ENCODE measurements at places on chromosomes 3 and 15.

- no peak for DNase-seq
Observed at GRCh38 chr3:101020351-101021015, 27.3 kb upstream of the ABI3BP start.

GRCh38 chr3:109851854-109852253 lies 514.5 kb upstream of the DPPA4 start:
- DNase-seq: no peak

DNA sequence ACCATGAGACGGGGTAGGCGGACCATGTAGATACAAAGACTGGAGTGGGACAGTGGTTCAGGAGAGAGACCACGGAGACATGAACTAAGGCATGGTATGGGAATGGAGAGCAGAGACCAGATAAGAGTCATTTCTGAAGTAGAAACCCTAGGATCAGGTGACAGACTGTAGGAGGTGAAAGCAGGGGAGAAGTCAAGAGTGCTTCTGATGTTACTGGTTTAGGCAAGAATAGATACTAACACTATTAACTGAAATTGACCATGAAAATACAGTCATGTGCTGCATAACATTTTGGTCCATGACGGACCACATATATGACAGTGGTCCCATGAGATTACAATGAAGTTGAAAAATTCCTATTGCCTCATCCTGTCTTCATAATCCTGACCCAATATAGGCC lies 41.7 kb downstream of the RASGRP1 start:
- DNase-seq: no peak

- no peak for DNase-seq
Observed at GRCh38 chr15:41942886-41943285, 29.5 kb downstream of the EHD4 start.

GRCh38 chr3:156160647-156161046 lies 40.3 kb downstream of the KCNAB1 start:
- DNase-seq: peak; percentile 23

DNA sequence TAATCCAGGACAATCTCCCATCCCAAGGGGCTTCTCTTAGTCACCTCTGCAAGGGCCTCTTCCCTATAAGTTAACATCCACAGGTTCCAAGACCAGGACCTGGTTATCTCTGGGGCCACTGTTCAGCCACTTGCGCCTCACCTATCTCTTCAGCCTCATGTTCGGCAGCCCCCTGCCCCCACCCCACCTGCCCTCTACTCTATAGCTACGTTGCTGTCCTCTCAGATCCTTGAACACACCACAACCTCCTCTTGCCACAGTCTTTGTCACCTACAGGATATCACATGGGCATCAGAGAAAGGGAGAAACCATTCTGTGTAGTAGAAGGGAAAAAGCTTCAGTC lies 33.9 kb downstream of the SLC41A3 start:
- DNase-seq: no peak

DNA sequence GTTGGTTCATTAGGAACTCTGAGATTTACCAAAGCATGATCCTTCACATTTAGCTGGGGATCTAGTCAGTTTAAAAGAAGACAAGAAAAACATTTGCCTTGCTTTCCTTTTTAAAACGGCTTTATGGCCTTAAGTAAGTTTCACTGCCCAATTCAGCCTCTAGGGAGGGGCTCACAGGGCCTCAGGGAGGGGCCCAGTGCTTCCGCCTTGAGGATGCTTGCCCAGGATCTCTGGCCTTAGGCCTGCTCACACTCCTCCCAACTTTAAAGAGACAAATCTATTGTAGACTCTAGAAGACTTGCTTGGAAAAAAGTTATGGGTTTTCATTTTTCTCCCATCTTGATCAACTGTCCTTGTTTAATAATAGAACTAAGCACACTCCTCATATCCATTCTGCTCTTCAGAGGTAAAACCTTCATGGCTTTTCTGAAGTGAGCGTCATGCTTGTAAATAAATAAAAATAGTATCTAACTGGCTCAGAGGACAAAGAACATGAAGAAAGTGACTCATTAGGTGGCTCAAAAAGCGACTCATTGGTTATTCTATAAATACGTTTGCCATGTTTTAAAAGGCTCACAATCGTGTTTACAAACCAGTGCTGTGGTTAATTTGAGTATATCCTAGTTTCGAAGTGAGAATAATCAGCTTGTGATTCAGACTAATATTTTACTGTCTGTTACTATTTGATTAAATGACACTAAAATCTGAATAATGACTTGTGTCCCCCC lies 13.7 kb downstream of the PDHB start:
- no peak for DNase-seq

- no peak for DNase-seq
Observed at GRCh38 chr15:38216763-38217162, 35.9 kb upstream of the SPRED1 start.

- peak; percentile 83 for DNase-seq
Observed at GRCh38 chr3:148077318-148077923, 620.3 kb upstream of the AGTR1 start.

DNA sequence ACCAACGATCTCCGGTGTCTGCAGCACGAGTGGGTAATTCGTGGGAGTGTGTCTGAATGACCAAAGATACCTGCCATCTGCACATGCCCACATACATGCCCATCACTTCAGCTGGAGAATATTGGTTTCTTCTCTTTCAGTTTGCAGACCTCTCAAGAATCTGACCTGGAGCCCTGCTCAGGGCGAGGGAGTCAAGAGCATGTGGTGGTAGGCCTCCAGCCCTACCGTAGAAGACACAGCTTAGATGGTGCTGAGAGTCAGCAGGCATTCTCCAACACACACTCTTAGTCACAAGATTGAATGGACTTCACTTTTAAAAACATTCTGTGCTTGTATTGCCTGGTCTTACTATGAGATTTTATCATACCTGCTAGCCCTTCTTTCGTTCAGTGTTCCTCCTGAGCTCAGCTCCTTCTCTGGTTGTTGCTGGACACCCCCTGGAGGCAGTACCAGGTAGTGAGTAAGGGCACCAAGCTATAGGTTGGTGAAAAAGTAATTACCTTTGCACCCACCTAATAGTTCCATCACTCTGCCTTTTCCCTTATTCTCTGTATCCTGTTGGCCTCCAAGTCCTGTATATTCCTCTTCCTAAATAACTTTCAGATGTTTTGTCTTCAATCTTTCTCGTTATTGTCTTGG lies 252.0 kb downstream of the CACNA2D3 start:
- no peak for DNase-seq

GRCh38 chr3:134018850-134019249 lies 10.9 kb downstream of the SLCO2A1 start:
- no peak for DNase-seq

DNA sequence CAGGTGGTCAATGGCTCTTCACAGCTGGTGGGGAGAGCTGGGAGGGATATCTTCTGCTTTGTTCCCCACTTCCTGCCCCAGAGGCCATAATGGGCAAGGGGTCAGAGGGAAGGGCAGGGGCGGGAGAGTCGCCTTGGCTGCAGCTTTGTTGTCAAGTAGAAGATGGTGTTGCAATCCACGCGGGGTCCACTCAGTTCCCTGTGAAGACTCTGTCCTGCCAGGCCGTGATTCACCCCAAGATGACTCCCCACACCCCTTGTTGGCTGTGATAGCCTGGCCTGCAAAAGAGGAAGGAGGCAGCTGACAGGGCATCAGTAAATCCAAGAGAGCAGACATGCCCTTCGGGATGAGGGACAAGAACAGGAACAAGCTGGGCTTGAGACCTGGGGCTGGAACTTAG lies 6.9 kb downstream of the GALNT15 start:
- no peak for DNase-seq

DNA sequence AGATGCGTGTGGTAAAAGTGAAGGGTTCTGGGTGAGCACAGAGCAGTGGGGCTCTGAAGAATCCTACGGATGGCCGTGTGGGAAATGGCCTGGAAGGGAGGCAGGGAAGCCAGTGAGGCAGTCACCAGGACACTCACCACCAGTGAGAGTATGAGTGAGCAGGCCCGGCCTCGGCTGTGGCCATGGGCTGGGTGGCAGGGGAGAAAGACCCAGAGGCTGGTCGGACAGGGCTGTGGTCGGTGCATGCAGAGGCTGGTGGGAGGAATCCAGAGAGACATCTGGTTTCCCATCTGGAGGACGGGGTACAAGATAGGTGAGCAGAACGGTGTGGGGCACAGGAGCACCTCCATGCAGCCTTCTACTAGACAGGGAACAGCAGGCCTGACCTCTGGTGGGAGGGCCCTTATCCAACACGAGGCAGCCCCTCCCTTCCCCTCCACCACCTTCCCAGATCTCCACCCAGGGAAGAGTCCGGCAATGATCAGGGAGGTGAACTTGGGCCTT lies 10.1 kb downstream of the PCSK6 start:
- no peak for DNase-seq

- peak; percentile 88 for DNase-seq
Observed at GRCh38 chr15:66702035-66702786, at the start of gene SMAD6. SMAD6 (plus strand) TSS chr15:66702236; CDS start chr15:66703259, 1,023 bp downstream.

DNA sequence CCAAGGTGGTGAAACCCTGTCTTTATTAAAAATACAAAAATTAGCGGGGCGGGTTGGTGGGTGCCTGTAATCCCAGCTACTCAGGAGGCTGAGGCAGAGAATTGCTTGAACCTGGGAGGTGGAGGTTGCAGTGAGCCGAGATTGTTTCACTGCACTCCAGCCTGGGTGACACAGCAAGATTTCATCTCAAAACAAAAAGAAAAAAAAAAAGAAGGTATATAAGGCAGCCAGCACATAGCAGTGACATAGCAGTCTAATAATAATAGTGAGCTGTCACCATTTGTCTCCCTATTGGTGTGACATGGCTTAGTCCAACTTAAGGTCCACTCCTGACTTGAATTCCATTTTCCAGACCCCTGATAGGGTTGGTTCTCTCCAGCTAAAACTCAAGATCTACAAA lies 8.8 kb upstream of the LACTB start:
- DNase-seq: no peak

DNA sequence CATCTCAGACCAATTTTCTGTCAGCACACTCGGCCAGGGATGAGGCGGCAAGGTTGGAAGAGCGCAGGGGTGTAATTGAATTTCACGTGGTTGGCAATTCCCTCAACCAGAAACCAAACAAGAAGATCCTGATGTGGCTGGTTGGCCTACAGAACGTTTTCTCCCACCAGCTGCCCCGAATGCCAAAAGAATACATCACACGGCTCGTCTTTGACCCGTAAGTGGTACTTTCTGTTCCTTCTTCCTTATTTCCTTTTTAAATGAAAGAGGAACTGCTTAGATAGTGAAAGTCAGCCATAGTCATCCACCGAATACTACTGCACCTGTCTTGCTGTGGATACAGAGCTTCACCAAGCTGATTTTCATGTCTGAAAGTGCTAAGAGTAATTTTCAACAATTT lies 60.1 kb downstream of the SGO1 start:
- DNase-seq: no peak

- peak; percentile 87 for DNase-seq
Observed at GRCh38 chr3:59212128-59212779, 162.4 kb upstream of the CFAP20DC start.

GRCh38 chr15:82174471-82175235 lies 87.9 kb downstream of the EFL1 start:
- DNase-seq: no peak

DNA sequence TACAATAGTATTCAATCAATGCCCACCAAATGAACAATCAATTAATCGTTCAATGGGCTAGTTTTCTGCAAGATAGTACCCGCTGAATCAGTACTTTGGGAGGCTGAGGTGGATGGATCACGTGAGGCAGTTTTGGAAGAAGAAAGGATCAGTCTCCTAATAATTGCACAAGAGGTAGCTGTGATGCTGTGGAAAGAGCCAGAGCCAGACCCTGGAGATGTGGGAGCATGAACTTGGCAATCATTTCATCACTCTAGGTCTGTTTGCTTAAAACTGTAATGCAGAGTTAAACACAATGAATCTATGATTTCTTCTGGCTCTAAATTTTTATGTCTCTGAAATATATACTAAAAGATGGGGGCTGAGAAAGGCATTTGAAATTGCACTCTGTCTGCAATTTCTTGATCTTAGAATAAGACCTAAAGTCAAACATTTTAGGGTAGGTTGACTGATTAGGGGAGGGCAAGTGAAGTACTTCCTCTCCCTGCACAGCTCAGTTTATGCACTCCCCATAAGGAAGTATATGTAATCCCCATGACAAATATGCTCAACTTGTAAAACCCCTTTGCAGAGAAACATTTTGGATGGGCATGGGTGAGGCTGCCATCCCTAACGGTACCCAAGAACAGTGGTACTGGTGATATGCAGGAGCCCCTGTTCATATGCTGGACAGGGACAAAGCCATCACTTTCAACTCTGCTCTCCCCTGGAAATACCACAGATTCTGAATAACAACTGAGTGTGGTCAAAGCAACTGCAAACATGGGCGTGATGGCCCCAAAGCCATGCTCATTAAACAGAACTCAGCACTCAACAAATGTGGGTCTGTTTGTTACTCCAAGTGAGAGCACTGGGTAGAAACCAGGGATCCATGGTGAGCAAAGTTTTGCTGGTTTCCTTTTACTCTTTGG lies 28.6 kb upstream of the SPATA12 start:
- no peak for DNase-seq

DNA sequence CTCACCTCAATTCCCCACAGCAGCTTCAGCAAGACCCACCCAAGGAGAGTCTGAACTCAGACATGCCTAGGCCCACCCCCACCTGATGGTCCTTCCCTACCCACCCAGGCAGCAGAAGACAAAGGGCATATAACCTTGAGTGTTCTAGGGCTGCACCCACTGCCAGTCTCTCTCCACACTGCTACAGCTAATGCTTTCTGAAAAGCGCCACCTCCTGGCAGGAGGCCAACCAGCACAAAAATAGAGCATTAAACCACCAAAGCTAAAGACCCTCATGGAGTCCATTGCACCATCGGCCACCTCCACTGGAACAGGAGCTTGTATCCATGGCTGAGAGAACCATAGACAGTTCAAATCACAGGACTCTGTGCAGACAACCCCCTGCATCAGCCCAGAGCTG lies 11.3 kb upstream of the RPL39L start:
- no peak for DNase-seq

DNA sequence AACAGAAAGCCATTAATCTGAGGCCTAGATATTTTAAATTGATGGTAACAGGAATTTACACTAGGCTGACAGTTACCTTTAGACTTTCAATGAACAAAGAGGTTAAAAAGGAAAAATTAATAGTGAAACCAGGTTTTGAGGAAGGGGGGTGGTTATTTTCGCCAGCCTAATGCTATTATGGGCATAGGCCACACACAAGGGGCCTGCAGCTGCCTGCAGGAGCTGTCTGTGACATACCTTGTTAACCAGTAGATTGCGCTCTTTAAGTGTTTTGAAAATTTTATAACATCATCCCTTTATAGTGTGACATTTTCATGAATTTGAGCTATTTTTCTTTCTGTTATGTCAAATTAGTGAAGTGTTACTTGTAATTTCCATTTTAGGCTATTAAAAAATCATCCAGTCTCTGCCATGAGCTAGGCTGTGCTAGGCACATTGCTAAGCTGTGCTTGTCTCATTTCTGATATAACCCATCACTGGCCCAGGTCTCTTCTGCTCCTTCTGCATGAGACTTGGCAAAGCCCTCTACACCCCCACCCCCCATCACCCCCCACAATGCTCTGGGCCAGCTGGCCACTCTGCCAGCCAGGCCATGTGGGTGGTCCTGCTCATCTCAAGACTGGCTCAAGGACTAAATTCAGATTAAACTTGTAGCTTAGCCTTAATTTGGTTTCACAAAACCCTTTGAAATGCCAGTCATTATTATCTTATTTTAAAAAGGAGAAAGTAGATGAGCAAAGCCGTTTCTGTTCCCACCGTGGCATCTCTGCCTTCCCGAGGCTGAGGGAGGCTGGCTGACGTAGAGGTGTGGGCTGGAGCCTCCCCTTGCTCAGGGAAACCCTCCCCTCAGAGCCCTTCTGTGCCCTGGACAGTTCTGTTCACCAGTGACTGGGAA lies 48.4 kb upstream of the SEC22A start:
- peak; percentile 62 for DNase-seq

GRCh38 chr3:32577581-32578556 lies 7.2 kb upstream of the DYNC1LI1 start:
- peak; percentile 87 for DNase-seq

- DNase-seq: no peak
Observed at GRCh38 chr3:171782617-171783016, 27.7 kb downstream of the PLD1 start.
